ENCODE measurements at places on chromosomes 7 and 10.

DNA sequence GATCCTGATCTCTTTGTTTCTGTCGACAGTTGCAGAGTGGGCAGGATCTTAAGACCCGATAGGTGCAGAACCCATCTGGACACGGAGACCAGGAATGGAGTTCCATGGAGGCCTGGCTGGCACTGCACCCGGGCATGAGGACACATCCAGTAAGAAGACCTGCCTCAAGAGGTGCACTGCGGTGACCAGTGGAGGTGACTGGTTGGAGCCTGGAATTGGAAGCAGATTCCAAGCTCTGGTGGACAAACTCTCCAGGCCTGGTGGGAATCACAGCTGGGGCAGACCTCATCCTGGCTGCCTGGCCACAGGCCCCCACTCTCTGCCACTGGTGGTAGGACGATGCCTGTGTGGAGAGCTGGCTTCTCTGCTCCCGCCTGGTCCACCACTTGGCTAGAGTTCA, 31.0 kb downstream of the ZNF775 start:
- DNase-seq, result no peak

- no peak for DNase-seq
Measured at GRCh38 chr10:14282276-14282675, 48.4 kb downstream of the FRMD4A start.

DNA sequence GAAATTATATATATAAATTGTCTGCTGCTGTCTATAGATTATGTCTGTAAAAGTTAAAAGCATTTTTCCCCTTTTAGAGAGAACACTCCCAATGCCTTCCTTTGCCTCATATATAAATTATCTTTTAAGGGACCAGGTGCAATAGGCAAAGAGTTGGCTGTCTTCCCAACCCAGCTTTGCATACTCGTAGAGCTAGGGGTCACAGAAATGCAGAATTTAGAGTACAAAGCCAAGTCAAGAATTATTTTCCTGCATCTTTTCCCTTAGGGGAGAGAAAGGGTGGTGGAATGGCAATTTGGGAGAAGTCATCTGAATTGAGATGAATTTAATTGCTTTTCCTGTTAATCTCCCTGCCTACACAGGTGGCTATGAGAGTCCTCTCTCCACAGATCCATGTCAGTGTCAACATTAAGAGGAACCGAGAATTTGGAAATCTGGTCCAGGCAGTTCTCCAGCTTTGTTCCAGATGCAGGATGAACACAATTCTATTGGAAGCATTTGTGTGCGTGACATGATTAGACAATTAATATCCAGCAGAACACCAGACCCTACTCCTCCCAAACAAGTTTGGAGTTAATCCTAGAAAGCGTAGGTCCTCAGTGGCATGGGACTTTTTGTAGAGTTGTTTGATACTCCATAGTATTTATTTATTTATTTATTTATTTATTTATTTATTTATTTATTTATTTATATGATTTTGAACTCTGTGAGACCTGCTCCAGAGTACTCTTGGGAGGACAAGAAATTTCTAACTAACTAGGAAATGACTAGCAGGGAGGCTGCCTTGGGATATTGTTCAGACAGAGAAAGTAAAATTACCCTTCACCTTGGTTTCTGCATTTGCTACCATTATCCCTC, 80.3 kb upstream of the SKAP2 start:
- no peak for DNase-seq

DNA sequence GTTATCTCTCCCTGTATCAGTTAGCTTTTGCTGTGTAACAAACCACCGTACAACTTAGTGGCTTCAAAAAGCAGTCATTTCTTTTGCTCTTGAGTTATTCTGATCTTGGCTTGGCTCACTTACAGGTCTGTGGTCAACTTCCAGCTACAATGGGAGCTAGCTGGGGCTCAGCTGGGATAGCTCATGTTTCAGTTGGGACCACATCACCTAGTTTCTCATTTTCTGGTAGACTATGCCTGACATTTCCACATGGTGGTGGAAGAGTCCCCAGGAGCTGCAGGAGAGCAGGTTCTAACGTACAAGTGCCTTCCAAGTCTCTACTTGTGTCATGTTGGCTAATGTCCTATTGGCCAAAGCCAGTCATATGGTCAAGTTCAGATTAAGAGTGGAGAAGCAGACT, 25.8 kb upstream of the PIP4K2A start:
- DNase-seq, result no peak

DNA sequence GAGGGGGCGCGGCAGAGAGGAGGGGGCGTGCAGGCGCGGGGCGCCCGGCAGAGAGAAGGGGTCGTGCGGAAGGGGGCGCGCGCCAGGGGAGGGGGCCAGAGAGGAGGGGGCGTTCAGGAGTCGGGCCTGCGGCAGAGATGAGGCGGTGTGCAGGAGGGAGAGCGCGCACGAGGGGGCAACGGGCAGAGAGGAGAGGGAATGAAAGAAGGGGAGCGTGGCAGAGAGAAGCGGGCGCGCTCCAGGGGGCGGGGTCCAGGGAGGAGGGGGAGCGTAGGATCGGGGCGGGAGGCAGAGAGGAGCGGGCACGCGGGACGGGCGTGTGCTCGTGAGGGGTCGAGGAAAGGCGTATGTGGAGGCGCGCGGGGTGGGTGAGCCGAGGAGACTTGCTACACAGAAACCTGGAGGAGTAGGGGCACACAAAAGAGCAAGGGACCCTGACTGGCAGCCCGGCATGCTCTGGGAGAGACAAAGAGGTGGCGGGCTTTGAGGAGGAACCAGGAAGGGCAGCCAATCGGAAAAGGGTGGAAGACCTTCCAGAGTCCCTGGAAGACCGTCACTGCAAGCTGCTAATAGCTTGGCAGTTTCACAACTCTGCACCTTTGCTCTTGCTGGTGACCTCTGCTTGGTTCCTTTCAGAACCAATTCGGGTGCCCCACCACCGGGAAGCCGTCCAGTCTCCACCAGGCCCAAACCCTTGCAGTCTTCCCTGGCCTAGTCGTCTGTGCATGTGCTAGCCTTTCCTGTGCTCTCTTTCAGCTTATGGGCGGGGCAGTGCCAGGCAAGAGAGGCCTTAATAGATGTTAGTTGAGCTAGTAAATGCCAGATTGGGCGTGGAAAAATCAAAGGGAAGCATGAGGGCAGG, 639 bp downstream of the DYDC2 start:
- DNase-seq, result peak; percentile 33

DNA sequence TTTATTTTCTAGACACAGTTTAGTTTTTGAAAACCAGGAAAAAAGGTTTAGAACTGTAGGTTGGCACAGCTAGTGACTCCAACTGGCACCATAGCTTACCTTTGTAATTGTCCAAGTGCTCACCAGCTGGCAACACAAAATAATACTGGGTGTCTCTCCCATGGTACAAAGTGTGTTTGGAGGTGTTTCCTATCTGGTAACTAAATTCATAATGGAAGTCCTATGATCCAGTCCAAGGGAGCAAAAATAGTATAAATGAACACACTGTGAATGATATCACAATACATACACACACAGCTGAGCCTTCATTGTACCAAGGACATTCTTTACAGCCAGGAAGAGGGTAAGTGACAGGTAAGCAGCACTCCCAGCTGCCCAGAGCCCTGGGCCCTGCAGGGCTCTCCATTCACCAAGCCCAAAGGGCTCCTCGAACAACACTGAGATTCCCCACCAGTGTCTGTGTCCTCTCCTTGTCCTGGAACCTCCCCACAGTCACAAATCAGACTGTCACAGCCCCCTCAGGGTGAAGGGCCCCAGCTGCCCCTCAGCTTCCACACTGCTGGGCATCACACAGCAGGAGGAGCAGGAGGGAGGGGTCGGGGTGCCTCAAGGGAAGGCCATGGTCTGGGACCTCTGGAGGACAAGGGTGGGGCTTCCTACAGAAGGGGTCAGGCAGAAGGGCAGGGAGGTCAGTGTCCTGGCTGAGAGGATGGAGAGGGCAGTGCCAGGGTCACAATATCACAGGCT, 72.1 kb downstream of the PKD1L1 start:
- no peak for DNase-seq

DNA sequence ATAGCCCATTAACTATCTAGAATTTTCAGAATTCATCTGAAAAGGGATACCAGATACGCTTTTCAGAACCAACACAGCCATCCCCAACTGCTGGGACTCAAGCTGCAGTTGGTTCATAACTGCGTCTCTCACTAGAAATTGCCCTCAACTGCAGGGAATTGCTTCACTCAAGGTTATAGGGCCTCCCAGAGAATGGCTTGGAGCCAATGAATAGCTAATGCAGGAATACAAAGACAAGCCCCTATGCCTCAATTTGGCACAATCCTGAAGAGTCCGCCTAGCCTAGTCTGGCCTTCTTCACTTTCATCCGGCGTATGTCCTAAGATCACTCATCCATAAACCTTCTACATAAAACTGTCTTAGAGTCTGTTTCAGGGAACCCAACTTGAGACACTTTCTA, 164.0 kb downstream of the SKAP2 start:
- DNase-seq, result no peak

DNA sequence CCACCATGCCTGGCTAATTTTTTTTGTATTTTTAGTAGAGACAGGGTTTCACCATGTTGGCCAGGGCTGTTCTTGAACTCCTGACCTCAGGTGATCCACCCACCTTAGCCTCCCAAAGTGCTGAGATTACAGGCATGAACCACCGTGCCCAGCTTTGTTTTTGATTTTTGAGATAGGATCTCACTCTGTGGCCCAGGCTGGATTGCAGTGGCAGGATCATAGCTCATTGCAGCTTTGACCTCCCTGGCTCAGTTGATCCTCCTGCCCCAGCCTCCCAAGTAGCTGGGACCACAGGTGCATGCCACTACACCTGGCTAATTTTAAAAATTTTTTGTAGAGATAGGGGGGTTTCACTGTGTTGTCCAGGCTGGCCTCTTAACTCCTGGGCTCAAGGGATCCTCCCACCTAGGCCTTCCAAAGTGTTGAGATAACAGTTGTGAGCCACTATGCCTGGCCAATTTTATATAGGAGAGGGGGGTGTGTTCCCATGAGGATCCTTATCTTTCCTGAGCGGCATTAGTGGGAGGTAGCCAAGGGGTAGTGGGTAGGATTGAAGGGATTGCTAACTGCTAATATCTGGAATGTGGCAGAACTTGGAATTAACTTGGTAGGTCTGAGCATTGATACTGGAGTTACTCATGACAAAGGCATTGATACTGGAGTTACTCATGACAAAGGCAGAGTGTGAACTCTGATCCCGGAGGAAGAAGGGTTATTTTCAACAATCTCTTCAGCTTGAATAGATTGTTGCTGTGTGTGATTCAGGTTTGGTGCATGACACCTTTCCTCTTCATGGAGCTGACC, 1.0 kb upstream of the NOLC1 start:
- DNase-seq, result no peak

GRCh38 chr10:23200586-23200985, 8.5 kb downstream of the PTF1A start:
- DNase-seq, result no peak

DNA sequence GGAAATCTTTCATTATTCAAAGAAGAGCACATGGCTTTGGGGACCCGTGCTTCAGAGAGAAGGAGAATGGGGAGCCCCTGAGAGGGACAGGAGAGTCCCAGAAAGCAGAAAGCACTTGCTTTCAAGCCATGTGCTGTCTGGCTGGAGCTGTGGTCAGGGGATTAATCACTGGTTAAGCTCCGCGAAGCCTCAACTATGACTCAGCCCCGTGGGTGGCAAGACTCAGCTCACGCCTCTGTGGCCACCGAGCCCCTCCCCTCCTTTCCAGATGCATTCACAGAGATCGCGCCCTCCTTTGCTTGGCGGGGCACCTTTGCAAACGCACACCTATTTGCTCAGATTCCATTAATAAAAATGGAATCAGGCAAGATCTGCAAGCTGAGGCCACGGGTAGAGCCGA, 202.9 kb upstream of the TCERG1L start:
- no peak for DNase-seq

- no peak for DNase-seq
Measured at GRCh38 chr10:49364051-49364450, 31.8 kb downstream of the DRGX start.

- peak; percentile 57 for DNase-seq
Measured at GRCh38 chr10:23314835-23315239, 29.8 kb downstream of the C10orf67 start.

DNA sequence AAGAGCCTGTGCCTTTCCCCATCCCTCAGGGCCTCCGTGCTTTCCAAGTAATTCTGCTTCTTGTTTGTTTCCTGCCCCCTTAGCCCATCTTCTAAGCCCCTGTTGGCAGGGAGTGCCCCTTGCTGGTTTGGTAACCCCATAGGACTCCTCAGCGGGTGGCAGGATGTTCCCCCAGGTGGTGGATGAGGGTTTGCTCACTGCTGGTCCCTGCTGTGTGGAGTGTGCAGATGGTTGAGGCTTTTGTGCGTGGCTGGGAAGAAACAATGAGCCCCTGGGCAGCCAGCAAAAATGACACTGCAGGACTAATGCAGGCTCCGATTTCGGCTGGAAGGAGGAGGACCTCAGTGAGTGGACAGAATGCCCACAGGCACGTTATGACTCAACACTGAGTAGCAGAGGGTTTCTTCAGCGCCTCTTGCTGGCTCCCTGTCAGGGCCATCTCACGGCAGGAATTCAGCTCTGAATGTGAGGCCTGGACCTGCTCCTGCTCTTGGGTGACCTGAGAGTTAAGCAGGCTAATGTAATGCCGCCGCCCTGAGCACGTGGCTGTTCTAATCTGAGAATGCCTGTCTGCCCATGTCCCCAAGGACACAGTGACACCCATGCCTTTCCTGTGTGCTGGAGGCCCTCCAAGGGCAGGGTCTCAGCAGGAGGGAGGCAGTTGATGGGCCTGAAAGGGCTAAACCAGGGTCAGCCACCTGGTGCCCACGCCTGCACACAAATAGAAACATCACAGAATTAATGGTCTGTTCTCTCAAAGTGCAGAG, 16.6 kb downstream of the BAG3 start:
- DNase-seq, result no peak

DNA sequence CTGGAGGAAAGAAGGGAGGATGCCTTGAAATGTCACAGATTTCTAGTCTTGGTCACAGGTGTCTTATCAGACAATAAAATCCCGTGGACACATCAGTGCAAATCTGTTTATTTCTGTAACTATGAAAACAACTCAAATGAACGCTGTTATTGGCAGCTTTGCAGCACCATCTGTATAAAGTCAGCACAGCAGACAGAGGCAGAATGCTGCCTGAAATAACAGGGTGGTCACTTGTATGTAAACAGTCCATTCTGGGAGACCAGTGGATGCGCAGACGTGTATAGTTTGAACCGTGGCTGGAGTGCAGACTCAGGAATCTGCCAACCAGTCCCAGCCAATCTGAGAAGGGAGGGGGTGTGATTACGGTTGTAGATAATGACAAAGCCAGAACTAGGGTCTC, 54.8 kb downstream of the SEC23IP start:
- DNase-seq, result no peak

GRCh38 chr7:38507384-38507783, 123.8 kb downstream of the AMPH start:
- DNase-seq, result no peak

GRCh38 chr7:105015390-105015965, 1.5 kb downstream of the KMT2E start:
- DNase-seq, result peak; percentile 27

GRCh38 chr7:103996639-103997038, 7.2 kb upstream of the RELN start:
- DNase-seq, result no peak

DNA sequence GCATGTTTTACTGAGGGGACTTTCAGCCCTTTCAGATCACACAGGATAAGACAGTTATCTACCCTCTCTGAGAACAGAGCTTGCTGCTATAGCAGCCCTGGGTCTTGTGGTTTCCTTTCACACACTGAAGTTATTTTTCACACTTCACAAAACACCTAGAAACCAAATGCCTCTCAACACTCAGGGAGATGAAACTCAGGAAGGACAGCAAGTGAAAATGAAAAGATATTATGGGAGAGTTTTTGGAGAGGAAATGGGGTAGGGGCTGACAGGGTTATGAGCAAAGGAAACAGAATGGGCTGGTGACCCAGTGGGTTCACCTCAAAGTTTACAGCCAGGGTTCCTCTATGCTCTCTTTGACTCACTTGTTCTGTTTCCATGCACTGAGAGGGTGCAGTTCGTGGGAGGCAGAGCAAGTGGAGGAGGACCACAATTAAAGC, 17.0 kb upstream of the GIMAP2 start:
- no peak for DNase-seq
